Foreskin melanocyte (primary cell): ENCODE measurements at places on chromosomes 2 and 18.

GRCh38 chr2:201933792-201934237, 99.8 kb upstream of the FZD7 start:
- no peak for DNase-seq

GRCh38 chr2:20880221-20880771, 57.4 kb upstream of the LDAH start:
- DNase-seq, result no peak

- peak; percentile 68 for DNase-seq
Measured at GRCh38 chr2:152485954-152486736, 151.2 kb downstream of the FMNL2 start.

GRCh38 chr18:70181015-70181414, 24.5 kb downstream of the RTTN start:
- peak; percentile 18 for DNase-seq

DNA sequence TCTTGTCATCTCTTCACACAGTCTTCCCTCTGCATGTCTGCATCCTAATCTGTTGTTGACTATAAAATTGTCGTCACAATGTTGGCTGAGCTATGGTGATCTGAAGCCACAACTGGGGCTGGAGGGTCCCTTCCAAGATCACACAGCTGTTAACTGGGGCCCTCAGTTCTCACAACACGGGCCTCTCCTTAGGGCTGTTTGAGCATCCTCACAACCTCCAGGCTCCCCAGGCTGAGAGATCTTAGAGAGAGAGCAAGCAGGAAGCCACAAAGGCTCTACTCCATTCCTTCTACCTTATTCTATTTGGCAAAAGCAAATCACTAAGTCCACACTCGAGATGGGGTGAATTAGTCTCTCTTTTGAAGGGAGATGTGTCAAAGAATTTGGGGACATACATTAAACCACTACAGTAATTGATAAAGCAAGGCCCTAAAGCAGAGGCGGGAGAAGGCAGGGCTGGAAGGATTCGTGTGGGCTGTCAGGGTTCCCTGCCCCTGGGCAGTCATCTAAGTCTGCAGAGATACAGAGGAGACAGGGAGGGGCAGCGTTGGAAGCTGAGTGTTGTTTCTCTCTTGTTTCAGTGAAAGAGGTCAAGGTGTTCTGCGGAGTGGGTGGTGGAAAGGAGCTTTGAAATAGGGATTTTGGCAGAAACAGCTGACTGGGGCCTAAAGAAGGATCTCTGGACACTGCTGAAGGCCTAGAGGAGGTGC, 15.9 kb downstream of the MYO7B start:
- no peak for DNase-seq

- no peak for DNase-seq
Measured at GRCh38 chr2:31067259-31067658, 71.0 kb downstream of the GALNT14 start.

- no peak for DNase-seq
Measured at GRCh38 chr2:11196246-11196645, 41.0 kb downstream of the SLC66A3 start.

DNA sequence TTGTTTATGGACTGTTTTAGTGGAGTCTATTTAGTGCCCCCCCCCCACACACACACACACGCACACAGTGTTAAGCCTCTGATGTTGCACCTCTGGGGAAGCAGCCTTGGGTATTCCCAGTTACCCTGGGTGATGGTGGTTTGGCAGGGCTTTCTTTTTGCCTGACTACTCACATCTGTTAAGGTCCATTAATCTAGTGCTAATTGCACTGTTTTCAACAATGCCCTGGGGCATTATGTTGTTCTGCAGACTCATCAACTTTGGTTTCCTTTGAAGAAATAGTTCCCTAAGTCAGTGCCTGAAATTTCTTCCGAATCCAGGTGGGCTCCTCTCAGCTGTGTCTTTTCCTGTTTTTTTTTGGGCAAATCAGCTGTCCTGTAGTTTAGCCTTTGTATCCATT, 34.7 kb downstream of the SPOPL start:
- peak; percentile 13 for DNase-seq

DNA sequence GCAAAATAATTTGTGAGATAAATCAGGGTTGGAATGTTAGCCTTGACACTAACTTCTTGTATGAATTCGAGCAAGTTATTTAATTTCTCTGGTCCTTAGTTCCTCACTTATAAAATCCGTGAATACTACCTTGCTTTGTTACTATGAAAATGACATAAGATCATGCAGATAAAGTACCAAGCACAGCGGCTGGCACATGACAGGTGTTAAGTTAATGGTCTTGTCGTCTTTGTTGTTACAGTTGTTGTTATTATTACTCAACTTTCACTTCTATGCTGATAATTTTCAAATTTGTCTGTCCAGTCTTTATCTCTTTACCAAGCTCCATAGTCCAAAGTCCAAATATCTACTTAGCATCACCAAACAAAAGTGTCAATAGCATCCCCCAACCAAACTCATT, 482.1 kb downstream of the ARHGAP15 start:
- DNase-seq, result no peak

GRCh38 chr2:190618030-190618429, 30.9 kb upstream of the NAB1 start:
- no peak for DNase-seq

GRCh38 chr2:9800639-9800974, 42.7 kb upstream of the TAF1B start:
- no peak for DNase-seq

GRCh38 chr2:69188182-69188900, 175.4 kb downstream of the ANTXR1 start:
- peak; percentile 13 for DNase-seq

GRCh38 chr18:11411048-11411447, 198.3 kb upstream of the SLC35G4 start:
- DNase-seq, result no peak

GRCh38 chr2:98975611-98976010, 39.6 kb upstream of the CRACDL start:
- no peak for DNase-seq

DNA sequence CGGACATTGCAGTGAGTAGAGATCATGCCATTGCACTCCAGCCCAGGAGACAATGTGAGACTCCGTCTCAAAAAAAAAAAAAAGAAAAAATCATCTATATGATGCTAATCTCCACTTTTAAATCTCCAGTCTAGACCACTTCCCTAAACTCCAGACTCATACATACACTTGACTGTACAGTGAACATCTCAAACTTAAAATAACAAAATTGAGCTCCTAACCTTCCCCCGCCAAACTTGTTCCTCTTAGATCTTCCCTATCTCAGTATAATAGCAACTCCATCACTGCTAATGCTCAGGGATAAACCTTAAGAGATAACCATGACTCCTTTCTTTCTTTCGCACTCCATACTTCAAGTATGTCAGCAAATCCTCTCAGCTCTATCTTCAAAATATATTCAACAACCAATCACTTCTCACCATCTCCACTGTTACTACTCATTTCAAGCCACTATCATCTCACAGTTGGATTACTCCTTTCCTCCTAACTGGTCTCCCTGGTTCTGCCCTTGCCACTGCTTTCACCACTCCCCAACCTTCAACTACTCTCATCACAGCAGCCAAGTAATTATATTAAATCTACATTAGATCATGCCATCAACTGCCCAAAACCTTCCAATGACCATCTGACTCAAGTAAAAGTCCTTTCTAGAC, 12.0 kb downstream of the MEMO1 start:
- DNase-seq, result no peak

GRCh38 chr18:49016648-49017539, 66.1 kb upstream of the SMAD7 start:
- DNase-seq, result no peak

- no peak for DNase-seq
Measured at GRCh38 chr2:204225671-204226073, 289.1 kb downstream of the ICOS start.

DNA sequence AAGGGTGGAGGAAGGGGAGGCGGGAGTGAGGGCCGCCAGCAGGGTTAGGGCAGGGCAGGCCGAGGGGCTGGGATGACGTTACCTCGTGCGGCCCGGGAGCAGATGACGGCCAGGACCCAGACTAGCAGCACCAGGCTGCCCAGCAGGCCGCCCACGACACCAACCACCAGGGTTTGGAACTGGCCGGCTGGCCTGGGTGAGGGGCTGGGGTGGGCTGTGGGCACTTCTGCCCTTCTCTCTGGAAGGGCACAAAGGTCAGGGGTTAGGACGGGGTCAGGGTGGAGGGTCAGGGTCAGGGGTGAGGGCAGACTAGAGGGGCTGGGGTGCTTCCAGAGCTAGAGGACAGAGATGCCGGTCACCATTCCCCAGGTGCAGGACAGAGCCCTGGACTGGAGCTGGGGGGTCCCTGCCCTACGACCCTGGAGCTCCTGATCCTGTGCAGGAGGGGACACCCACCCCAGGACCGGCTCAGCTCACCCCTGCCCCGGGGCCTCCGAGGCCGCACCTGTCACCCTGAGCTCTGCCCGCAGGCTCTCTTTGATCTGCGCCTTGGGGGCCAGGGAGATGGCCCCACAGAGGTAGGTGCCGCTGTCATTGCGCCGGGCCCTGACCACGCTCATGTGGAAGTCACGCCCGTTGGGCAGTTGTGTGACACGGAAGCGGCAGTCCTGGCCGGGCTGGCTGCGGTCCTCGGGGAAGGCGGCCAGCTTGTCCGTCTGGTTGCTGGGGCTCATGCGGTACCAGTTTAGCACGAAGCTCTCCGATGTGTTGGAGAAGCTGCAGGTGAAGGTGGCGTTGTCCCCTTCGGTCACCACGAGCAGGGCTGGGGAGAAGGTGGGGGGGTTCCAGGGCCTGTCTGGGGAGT, 6.3 kb downstream of the PDCD1 start:
- no peak for DNase-seq

GRCh38 chr2:86185517-86186212, 9.6 kb downstream of the IMMT start:
- no peak for DNase-seq

DNA sequence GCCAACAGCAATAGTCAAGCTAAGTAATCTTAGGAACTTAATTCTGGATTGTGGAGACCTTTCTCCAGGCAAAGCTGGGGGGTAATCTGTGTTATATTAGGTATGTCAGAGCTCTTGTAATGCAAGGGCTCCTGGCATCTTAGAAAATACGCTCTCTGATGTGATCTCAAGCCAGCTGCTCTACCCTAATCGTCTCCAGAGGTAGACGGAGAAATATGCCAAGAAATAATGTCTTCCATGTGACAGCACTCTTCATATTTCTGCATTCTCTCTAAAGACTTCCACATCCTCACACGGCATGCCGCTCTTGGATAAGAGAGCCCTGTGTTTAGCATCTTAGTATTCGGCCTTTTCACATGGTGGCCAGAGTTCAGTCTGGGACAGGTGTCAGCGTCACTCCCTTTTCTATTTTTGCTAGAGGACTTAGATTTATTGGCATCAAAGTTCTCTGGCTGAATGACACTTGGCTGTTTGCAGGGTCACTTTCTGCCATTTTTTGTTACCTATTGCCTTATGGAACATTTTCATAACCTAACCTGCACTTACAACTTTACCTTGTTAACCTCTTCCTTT, 25.2 kb downstream of the CAPN13 start:
- DNase-seq, result no peak

DNA sequence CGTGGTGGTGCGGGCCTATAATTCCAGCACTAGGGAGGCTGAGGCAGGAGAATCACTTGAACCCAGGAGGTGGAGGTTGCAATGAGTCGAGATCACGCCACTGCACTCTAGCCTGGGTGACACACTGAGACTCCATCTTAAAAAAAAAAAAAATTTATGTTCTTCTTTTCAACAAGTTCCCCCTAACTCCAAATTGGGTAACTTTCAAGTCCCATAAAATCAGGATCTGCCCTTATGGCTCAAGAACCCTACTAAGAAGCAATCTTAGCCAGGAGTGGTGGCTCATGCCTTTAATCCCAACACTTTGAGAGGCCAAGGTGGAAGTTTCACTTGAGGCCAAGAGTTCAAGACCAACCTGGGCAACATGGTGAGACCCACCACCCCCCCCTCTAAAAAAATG, 30.3 kb upstream of the TLK1 start:
- no peak for DNase-seq

DNA sequence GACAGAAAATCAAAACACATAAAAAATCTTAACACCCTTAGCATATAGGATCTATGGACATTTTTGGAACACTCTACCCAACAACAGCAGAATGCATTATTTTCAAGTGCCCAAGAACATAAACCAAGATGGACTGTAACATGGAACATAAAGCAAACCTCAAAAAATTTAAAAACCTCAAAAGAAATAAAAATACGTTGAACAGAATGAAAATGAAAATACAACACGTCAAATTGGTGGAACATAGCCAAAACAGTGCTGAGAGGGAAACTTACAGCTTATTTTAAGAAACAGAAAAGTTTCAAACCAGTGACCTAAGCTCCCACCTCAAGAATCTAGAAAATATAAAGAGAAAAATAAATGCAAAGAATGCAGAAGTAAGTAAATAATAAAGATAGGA, 58.3 kb upstream of the BCL2L11 start:
- no peak for DNase-seq

DNA sequence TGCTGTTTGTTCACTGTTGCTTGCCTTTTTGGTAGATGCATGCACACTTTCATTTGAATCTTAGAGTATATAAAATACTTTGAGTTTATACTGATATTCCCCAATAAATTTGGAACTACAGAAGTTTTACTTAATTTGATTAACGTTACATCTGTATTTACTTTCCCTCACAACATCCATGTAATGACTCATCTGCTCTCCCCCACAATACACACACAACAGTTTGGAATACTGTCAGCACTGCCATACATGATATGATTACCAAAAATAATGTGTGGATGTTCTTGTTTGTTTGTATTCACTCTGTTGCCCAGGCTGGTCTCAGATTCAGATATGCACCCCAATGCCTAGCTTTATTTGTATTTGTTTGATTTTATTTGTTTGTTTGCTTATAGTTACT, 144.2 kb downstream of the WDR7 start:
- peak; percentile 66 for DNase-seq

- no peak for DNase-seq
Measured at GRCh38 chr2:119809339-119810048, 49.8 kb downstream of the PTPN4 start.

GRCh38 chr2:152499896-152500735, 165.1 kb downstream of the FMNL2 start:
- no peak for DNase-seq

GRCh38 chr2:39069136-39069515, 51.7 kb downstream of the SOS1 start:
- no peak for DNase-seq

GRCh38 chr2:159545085-159545484, 71.3 kb downstream of the BAZ2B start:
- DNase-seq, result no peak

DNA sequence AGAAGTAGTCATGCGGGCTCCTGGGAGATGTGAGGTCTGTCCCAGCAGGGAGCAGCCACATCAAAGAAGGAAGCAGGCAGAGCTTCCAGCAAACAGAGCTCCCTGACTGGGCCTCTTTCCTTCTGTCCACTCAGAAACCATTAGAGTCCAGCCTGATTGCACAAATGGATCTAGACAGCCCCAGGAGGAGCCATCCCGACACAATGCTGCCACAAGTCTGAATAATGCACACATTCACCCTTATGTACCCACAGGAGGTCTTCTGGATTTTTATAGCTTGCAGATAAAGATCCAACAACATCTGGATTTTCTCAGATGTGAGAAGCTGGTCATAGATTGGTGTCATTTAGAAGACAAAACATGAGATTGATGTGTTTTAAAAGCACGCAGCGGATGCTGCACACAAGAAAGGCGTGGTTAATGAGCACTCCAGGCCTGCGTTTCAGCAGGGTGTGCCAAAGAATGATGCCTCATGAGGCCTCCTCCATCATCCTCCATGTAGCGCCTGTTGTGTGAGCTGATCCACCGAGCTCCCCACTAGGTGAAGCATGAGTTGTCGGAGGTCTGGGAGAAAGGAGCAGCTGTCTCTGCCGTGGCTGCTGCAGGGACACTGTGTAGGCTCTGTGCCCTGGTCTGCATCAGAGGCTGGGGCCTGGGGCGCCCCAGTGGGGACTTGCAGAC, 60.6 kb downstream of the MTCL1 start:
- DNase-seq, result no peak
